ENCODE measurements at places on chromosomes 3 and 15.

GRCh38 chr3:117285737-117286136 is 576.2 kb downstream of the TUSC7 start:
- DNase-seq, result no peak

DNA sequence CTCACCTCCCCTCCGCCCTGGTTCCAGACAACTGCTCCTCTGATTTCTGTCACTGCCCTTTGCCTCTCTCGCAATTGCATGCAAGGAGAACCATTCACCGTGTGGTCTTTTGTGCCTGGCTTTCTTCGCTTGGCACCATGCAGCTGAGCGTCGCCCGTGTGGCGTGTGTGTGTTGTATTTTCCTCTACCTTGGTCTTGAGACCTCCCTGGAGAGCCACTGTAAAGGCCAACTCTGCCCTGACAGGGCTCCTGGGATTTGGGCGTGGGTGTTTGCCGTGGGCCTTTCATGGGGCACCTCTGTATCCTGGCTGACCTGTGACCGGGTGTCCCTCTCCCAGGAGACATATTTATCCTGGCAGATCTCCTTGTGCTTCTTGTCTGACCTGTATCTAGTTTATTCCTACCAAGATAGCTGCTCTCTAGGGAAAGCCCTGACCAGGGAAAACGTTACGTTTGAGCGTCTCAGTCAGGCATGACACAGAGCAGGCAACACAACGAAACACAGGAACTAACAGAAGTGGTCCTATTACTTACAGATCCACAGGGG is 2.0 kb upstream of the PIGZ start:
- DNase-seq, result no peak

- DNase-seq, result no peak
Observed at GRCh38 chr15:71458089-71458660, 342.9 kb downstream of the THSD4 start.

- DNase-seq, result no peak
Observed at GRCh38 chr3:127748754-127749327, 73.5 kb downstream of the MGLL start.

DNA sequence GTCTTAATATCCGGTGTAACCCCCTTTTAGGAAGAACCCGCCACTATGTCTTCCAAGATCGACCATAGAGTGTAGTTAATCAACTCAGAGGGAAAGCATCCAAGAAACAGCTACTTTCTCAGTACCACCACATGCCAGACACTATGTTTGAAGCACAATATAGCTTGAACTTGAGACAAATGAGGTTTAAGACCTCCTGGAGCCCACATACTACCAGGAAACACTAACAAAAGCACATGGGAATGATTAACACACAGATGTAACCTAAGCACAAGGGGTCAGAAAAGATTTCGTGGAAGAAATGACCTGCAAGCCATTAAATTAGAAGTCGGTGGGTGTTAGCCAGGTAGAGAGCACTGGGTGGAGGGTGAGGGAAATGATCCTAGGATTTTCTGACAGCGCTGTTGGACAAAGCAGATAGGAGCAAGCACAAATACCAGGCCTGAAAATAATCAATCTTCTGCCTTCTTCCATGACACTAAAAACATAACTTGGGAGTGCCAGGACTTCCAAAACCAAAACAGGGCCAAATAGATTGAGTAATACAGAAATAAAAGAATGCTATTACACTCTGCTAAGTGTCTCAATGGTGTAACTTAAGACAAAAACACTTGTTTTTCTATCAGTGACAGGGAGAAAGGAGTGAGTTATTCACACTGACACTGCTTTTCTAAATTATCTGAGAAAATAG is 213.7 kb downstream of the FOXP1 start:
- DNase-seq, result no peak

- no peak for DNase-seq
Observed at GRCh38 chr15:25900431-25900830, 37.3 kb upstream of the ATP10A start.

DNA sequence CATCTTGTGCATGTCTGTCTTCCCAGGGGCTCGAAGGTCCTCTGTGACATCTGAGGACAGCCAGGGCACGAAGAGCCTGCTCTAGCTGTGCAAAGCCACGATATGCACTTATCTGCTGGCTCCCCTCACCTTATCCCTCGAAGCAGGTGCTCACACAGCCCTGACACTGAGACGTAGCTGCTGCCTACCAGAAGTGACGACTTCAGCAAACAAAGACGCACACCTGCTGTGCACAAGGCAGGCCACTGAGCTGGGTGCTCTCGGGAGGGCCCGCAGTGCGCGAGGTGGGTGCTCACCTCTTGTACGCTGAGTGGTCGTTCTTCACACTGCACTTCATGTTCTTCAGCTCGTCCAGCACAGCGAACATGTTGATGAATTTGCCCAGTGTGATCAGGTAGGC is 37.3 kb downstream of the CYFIP1 start:
- no peak for DNase-seq

- no peak for DNase-seq
Observed at GRCh38 chr3:78901544-78901943, 866.3 kb downstream of the ROBO1 start.

- peak; percentile 92 for DNase-seq
Observed at GRCh38 chr3:9590282-9590791, 36.7 kb upstream of the LHFPL4 start.

DNA sequence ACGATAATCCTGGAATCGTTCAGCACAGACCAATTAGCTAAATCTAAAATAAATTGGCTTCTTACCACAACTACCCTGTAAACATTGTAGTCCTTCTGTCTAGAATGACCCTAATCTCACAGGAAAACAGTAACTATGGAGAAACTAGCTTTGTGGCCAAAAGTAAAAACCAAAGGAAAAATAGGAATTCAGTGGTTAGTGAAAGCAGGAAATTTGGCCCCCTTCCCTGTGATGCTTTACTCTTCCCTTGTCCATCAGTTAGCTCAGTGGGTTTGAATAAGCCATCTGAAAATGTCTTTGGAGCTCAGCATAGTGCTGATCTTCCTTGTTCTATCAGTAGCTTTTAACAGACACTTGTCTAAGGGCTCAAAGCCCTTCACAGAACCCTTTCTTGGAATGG is 1.6 kb downstream of the NMD3 start:
- DNase-seq, result peak; percentile 18

- peak; percentile 56 for DNase-seq
Observed at GRCh38 chr3:121651684-121652083, 9.0 kb downstream of the HCLS1 start.

- DNase-seq, result peak; percentile 64
Observed at GRCh38 chr3:126208606-126209256, 28.3 kb upstream of the ALDH1L1 start.

DNA sequence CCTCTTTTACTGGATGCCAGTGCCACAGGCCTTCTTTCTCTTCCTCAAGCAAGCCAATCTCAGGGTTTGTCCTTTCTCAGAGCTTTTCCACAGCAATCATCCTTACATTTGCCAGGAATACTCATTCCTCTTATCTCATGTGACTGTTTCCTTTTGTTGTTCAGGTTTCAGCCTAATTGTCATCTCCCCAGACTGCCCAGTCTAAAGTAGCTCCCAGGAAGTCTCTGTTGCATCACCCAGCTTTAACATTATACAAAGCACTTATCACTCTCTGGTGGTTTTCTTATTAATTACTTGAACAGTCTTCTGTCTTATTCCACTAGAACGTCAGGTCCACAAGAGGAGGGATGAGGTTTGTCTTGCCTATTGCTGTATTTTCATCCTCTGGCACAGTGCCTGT is 65.8 kb downstream of the CADPS start:
- no peak for DNase-seq

- no peak for DNase-seq
Observed at GRCh38 chr15:57604507-57604906, 12.8 kb downstream of the MYZAP start.

- DNase-seq, result no peak
Observed at GRCh38 chr15:73930371-73930770, 4.1 kb downstream of the LOXL1 start.

GRCh38 chr3:70177881-70178645 is 134.4 kb downstream of the MDFIC2 start:
- DNase-seq, result no peak

GRCh38 chr15:38111070-38111469 is 141.6 kb upstream of the SPRED1 start:
- peak; percentile 6 for DNase-seq

DNA sequence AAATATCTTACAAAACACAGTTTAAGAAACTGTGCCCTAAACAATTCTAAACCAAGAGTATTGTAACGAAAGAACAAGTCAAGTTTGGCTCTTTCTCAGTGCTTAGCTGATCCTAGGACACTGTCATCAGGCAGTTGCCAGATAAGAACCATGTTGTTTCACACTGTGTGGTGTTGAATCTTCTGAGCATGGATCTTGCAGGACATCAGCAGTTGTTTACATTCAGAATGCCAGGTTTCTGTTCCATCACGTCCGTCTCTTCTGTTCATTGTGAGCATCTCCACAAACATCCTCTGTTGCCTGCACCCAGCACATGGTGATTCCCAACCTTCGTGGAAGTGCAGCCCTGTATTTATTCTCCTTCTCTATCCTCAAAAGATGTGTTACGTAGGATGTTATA is 67.9 kb downstream of the DCUN1D1 start:
- no peak for DNase-seq

GRCh38 chr3:43185274-43185982 is 79.5 kb upstream of the POMGNT2 start:
- DNase-seq, result no peak

- DNase-seq, result peak; percentile 85
Observed at GRCh38 chr15:40217166-40217824, 21.6 kb upstream of the PAK6 start.

Data from OCI-M1 (cell line).